Nephron progenitor cell (in vitro differentiated cells): ENCODE measurements at places on chromosomes 13 and 19.

DNA sequence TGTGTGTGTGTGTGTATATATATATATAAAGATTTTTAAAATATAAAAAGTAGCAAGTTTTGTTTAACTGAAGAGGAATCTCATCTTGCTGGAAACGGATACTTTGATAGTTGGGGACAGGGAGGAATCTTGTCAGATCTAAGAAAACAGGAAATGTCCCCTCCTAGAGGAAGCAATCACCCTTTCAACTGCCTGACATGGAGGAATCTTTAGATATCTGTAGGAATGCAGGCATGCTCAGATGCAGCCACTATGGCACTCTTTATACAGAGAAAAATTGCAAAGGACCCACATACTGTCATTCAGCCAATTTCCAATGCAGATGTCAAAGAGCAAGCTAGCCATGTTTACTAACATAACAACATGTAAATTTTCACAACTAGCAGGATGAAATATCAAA lies 38.8 kb downstream of the ZNF611 start:
- DNase-seq, result no peak

- no peak for DNase-seq
Observed at GRCh38 chr13:99043831-99044231, 66.0 kb upstream of the DOCK9 start.

- DNase-seq, result no peak
Observed at GRCh38 chr19:21269813-21270212, 59.4 kb downstream of the ZNF708 start.

DNA sequence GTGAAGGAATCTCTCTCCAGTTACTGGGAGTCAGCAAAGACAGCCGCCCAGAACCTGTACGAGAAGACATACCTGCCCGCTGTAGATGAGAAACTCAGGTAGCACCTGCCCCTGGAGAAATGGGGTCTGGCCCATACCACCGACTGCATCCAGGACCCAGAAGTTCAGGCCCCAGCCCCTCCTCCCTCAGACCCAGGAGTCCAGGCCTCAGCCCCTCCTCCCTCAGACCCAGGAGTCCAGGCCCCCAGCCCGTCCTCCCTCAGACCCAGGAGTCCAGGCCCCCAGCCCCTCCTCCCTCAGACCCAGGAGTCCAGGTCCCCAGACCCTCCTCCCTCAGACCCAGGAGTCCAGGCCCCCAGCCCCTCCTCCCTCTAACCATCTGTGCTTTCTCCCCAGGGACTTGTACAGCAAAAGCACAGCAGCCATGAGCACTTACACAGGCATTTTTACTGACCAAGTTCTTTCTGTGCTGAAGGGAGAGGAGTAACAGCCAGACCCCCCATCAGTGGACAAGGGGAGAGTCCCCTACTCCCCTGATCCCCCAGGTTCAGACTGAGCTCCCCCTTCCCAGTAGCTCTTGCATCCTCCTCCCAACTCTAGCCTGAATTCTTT lies 3.0 kb downstream of the APOC2 start:
- no peak for DNase-seq

GRCh38 chr13:41639237-41639904 lies 182.0 kb downstream of the RGCC start:
- no peak for DNase-seq

DNA sequence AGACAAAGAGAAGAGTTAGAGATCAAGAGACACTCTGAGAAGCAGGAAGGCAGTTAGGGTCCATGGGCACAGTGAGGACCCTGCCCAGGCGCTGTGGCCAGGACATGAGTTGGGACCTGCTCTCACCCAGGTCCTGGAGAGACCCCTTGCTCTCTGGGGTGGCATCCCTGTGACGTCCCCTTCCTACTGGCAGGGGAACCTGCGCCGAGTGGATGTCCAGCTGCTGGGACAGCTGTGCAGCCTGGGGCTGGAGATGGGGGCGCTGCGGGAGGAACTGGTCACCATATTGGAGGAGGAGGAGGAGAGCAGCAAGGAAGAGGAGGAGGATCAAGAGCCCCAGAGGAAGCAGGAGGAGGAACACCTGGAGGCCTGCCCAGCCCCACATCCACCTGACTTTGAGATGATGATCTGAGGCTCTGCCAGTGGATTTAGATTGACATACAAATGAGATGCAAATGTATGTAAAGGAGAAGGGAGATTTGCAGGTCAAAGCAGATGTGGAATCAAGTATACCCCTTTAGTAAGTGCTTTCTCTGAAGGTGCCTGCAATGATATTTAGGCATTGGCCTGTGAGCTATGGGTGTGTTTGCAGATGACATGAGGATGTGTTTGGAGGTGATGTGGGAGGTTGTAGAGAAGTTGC lies 978 bp downstream of the ERICH4 start:
- DNase-seq, result no peak

- no peak for DNase-seq
Observed at GRCh38 chr13:110001670-110002275, 215.4 kb upstream of the IRS2 start.

GRCh38 chr13:46716821-46717220 lies 80.1 kb downstream of the ESD start:
- DNase-seq, result no peak

DNA sequence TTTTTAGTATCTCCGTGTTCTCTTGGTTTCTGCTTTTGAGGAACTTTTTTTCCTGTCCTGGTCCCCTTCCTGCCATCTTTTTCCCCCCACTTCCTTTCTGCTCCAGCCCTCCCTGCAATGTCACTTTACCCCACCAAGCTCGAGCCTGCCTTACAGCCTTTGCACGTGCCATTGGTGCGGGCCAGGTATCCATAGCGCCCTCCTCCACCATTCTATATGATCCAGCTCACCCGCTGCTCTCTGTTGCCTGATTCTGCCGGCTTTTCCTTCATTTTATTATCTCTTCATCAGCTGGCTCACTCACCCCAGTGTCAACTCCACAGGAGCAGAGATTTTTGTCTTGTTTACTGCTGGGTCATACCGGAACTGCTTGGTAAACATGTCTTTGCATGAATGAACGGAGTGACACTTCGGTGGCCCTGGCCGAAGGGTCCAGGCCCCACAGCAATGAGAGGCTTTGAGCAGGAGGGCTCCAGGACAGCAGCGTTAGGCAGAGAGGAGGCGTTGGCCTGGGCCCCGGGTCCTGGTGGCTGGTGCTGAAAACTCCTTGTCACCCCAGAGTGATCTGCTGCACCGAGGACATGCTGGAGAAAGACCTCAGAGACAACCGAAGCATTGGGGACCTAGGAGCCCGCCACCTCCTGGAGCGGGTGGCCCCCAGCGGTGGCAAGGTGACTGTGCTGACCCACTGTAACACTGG lies 1.2 kb downstream of the MRI1 start:
- no peak for DNase-seq

DNA sequence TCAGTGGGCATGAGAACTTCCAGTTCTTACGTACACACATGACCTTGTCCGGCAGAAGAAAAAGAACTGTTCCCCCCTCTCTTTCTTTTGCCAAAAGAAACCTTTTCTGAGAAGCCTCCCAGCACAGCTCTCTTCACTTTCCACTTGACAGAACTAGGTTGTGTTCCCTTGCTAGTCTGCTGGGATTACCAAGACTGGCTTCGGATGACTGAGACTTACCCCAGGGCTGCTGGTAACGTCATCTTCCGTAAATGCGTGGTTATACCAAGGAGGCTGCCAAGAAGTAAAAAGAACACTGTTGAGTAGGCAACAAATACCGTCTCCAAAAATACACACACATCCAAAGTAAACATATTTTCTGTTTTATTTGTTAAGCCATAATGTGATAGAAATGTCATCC lies 908.2 kb downstream of the EFNB2 start:
- DNase-seq, result no peak
